ENCODE measurements at places on chromosomes 6 and 20.

- peak; percentile 7 for DNase-seq
Observed at GRCh38 chr6:140586426-140587061, 1212.1 kb upstream of the CITED2 start.

- DNase-seq: no peak
Observed at GRCh38 chr6:111562246-111562645, 43.4 kb downstream of the TRAF3IP2 start.

DNA sequence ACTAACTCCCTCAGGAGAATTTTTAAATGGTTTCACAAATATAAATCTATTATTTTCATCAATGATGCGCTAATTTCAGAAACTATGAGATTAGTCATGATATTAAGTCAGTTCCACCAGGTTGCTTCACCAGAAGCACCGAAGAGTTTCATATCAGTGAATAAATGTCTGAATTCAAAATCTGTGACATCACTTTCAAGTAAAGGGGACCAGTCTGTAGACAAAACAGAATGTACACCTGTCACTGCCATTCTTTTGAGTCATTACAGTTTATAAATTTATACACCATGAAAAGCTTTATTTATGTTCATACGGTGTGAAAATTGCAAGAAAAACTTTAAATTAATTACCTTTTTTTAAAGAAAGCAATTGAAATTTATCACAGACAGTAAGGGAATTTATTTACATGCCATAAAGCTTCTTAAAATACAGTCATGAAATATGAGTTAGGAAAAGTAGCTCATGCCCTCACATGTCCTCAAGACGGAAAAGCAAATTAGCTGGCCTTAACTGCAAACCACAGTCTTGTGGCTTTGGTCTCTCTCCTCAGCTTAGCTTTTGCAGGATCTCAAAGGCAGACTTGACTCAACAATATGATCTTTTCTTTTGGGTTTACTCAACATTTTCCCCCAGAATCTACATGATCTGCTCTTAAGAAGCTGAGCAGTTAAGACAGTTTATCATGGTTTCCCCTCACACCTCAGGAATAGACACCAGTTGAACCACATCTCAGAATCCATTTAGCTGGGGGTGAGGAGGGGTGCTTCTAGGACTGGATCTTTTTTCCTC is 177.7 kb upstream of the MCHR2 start:
- no peak for DNase-seq

DNA sequence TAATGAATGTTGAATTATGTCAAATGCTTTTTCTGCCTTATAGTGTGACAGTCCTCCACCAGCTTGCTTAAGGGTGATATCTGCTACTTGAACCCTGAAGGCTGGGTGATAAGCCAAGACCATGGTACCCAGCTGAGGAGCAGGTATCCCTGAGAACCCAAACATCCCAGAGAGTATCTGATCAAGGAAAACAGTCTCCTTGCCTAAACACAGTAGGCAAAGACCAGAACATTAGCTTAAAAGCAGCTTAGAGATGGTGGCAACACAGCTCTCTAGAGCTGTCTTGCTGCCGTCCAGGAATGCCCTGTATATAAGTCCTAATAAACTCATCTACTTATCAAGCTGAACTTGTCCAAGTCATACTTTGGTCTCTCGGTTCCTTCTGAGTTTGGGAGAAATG is 127.7 kb upstream of the PRSS16 start:
- DNase-seq: no peak

- DNase-seq: no peak
Observed at GRCh38 chr6:4712291-4712690, 63.9 kb upstream of the CDYL start.

GRCh38 chr20:36228770-36229169 is 7.5 kb upstream of the AAR2 start:
- no peak for DNase-seq

GRCh38 chr6:16698162-16698533 is 63.1 kb downstream of the ATXN1 start:
- DNase-seq: no peak

GRCh38 chr6:44925100-44925739 is 402.9 kb upstream of the RUNX2 start:
- no peak for DNase-seq

DNA sequence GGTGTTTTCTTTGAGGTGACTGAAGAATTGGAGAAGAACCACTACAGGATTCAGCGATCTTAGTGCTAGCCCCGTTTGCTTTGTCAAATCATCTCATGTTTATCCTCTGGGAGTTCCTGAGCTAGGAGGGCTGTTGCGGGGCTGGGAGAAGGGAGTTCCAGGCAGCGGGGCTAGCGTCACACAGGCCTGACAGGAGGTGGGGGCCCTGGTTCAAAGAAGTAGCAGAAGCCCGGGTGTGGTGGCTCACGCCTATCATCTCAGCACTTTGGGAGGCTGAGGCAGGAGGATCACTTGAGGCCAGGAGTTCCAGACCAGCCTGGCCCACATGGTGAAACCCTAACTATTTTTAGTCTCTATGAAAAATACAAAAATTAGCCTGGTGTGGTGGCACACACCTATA is 33.2 kb upstream of the SULF2 start:
- no peak for DNase-seq

DNA sequence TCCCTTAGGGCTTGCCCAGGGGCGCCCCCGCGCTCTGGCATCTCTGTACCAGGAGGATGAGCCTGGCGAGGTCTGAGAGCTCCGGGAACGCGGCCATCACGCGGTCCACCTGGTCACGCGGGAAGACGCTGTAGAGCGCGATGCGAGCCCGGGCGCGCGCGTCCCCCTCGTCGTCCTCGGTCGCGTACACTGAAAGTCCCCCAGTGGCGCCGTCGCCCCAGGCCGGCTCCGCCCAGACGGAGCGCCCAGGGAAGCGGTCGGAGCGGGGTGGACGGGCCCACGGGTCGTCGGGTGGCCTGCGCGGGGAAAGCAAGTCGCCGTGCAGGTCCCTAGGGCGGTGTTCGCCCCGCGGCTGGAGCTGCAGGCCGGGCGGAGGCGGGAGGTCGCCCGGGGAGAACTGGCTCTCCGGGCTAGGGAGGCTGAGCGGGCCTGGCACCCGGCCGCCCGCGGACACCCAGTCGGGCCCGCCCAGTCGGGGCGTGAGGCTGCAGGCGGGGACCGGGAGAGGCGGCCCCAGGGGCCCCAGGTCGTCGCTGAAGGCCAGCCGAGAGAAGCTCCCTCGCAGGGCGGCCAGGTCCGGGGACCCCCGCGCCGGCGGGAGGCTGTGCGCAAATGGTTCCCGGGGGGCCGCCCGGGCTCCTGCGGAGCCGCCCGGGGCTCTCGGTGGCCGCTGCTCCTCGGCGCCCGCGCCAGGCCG is 34.0 kb downstream of the ZC3H12D start:
- DNase-seq: no peak

- peak; percentile 44 for DNase-seq
Observed at GRCh38 chr6:88725111-88725975, 238.1 kb downstream of the RNGTT start.

DNA sequence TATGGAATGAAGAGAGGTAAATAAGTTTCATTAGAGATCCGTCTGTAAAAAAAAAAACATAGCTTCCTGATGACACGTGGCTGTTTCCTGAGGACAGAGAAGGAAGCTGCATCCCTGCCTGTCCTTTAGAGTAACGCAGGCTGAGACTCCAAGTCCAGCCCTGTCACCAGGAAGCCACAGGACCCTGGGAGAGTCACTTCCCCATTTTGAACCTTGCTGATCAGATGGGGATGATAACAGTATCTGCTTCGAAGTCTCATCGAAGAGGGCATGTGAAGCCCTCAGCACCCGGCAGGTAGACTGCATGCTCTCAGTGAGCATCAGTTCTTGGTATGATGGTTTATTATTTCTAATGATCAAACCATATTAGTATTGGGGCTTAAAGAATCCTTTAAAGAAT is 139.1 kb upstream of the KCNG1 start:
- DNase-seq: no peak

DNA sequence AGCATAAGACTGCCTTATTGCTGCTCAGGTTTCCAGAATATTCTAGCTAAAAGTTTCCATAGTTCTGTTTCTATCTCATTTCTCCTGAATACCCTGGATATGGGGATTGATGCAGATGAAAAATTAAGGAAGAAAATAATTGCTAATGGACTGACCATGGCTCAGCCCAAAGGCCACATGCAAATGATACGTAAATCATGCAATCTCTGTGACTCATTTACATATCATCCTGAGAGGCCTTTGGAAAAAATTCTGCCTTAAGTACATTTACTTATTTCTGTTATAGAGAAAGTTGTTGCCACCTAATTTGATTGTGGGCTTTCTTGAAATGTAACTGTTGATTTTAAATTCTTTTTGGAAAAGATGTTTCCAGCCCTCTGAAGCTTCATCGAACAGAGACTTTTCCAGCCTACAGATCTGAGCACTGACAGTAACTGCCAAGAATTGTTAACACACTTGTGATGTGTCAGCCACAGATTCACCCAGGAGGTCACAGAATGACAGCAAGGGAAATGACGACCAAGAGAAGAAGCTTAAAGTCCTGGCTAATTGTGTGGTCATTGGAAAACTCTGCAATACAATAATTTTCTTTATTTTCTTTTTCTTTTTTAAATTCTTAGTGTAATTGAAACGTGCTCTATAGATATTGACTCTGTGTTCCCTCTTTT is 174.8 kb downstream of the DOK5 start:
- DNase-seq: no peak

DNA sequence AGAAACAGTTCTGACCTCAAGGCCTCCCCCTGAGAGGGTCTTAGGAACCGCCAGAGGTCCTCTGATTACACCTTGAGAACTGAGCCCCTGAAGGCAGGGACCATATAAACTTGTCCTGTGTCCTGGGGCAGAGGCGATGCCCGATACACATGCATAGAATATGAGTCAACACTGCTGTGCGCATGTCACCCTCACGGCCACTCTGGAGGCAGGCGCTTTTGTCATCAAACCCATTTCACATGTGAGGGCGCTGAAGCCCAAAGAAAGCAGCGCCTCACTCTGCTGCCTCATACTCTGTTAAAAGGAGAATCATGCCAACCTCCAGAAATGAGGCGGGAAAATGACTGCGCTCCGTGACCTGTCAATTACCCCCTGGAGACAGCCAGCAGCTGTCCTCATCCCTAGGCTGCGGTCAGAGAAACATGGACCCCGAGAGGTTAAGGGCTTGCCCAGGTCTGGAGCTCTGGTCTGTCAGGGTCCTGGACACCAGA is 158.3 kb downstream of the GRM4 start:
- no peak for DNase-seq

- no peak for DNase-seq
Observed at GRCh38 chr6:108476847-108477430, 83.8 kb upstream of the FOXO3 start.

- no peak for DNase-seq
Observed at GRCh38 chr6:81769824-81770223, 17.3 kb upstream of the TENT5A start.

GRCh38 chr20:25471020-25471419 is 63.5 kb downstream of the GINS1 start:
- no peak for DNase-seq

DNA sequence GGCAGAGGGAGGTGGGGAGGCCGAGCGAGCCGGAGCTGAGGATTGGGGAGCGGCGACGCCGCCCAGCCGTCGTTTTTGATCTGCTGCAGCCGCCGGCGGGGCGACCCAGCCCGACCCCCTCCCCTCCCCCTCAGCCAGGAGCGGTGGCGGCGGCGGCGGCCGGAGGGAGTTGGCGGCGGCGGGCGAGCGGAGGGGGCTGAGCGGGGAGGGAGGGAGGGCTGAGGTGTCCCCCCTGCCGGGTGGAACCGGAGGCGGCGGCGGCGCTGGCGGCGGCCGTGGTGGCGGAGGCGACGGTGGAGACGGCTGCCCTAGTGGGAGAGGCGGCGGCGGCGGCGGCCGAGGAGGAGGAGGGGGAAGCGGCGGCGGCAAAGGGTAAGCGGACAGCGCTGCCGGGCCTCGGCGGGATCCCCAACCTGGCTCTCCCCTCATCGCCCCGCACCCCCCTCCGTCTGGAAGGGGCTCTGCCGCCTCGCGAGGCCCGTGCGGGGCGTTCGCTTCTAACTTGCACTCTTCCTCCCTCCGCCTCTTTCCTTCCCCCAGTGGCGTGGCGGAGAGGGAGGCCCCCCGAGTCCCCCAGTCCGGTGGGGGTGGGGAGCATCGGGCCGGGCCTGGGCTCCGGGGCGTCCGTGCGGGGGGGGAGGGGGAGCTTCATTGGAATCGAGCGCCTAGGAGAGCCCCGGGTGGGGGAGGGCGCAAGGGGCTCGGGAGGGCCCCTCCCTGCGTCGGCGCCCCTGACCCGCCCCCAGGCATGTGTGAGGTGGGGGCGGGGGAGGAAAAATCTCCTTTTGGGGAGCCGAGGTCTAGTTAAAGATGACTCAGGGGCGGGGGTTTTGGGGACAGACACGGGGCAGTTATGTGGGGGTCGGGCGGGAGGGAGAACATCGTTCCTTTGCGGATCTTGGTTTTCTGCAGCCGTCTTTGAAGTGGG is at the start of gene TAB2:
TSS of gene TAB2 (plus strand) at position 69 of the 928 bp plus-strand sequence. CDS start 52,286 bp downstream, outside the sequence.
- DNase-seq: peak; percentile 87

GRCh38 chr20:20217621-20218020 is 150.3 kb upstream of the INSM1 start:
- no peak for DNase-seq

DNA sequence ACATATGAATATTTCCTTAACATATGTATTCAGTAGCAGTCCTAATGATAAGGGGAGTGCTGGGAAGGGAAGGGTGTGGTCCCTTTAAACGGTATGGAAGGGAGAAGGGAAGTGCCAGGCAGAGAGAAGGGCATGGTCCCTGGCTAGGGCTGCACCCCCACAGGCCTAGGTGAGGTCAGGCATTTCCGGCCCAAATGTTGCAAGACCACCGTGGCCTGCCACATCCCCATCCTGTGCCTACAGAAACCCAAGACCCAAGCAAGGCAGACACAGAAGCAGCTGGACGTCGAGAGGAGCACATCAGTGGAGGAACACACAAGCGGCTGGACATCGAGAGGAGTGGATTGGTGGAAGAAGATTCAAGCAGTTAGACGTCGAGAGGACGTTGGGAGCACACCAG is 5.9 kb downstream of the RRAGD start:
- DNase-seq: no peak

DNA sequence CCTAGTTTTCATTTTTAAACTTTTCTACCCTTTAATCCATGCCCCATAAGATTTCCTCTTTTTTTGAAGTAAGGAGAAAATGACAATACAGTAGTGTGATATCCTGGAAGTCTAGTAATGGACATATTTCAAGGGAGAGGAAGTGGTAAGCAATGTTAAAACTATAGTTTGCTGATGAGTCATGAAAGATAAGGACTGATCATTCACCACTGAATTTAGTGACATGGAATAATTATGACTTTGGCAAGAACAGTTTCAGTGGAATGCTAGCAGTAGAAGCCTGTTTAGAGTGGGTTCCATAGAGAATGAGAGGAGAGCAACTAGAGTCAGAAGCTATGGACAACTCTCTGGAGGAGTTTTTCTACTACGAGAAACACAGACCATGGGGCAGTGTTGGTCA is 24.9 kb upstream of the SLC2A12 start:
- DNase-seq: no peak

GRCh38 chr20:16528078-16528477 is 45.2 kb downstream of the KIF16B start:
- no peak for DNase-seq

GRCh38 chr6:140398076-140398475 is 1023.6 kb upstream of the CITED2 start:
- no peak for DNase-seq
